A549 (cell line): ENCODE measurements at places on chromosomes 1 and 21.

DNA sequence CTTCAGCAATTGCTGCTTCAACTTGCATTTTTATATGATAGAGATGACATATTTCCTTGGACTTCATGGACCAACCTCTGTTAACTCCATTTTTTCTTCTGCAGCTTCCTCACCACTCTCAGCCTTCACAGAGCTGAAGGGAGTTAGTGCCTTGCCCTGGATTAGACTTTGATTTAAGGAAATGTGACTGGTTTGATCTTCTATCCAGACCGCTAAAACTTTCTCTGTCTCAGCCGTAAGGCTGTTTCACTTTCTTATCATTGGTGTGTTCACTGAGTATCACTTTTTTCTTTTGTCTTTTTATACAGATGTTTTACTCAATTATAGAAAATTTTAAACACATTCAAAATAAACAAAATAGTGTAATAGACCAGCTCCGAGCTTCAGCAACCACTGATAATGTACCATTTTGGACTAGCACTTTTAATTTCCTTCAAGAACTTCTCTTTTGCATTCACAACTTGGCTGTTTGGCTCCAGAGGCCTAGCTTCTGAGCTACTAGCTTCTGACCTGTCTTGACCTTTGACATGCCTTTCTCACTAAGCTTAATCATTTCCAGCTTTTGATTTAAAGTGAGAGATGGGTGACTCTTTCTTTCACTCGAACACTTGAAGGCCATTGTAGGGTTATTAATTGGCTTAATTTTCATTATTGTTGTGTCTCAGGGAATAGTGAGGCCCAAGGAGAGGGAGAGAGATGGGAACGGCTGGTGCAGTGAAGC lies 9.3 kb downstream of the NEK7 start:
- no peak for DNase-seq

DNA sequence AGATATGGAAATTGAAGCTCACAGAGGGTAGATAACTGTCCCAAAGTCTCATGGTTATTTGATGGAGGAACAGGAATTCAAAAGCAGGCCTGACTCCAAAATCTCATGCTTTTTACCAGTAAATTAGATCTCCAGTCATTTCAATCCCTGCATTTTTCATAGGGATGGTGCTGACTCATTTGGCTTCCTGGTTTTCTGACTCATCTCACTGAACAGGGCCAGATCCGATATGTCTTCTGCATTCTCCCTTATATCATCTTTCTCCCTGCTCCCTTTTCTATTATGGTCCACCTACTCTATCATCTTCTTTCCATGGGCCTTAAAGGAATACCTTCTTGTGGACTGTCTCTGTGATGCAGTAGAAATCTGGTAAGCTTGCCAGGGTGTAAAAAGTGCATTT lies 187.2 kb downstream of the FGGY start:
- DNase-seq = peak; percentile 29

DNA sequence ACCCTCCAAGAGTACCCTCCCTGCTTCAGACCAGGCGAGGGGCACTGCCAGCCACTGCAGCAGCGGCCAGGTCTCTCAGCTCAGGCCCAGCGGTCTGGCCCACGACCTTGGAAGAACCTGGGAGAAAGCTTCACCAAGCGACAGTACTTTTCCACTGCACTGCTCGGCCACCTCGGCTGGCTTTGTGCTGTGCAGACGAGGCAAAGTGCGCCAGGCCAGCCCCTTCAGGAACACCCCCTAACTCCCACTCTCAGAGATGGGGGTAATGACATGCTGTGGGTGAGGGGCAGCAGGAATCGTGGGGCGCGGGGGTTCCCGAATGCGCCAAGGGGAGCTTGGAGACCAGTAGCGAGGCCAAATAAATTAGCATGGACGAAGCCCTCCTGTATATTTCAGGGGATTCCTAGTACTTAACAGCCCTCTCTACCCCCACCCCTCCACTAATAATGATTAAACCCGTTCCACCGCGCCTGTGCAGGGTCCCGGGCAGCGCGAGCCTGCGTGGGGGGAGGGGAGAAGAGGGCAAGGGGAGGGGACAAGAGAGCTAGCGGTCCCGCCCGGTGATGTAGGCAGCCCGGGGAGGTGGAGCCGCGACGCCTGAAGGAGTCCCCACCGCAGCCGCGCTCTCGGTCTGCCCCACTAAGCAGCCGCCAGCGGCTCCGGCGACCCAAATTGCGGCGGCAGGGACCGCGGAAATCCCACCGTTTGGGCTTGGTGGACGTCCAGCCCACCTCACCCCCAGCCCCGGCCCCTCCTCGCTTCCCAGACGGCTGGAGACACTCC lies at the start of gene FAM43B:
Gene FAM43B (plus strand): TSS at position 629 of the 783 bp plus-strand sequence. CDS start 401 bp downstream, outside the sequence.
- peak; percentile 62 for DNase-seq

GRCh38 chr1:201791779-201792173 lies 37.2 kb upstream of the IPO9 start:
- DNase-seq = no peak

DNA sequence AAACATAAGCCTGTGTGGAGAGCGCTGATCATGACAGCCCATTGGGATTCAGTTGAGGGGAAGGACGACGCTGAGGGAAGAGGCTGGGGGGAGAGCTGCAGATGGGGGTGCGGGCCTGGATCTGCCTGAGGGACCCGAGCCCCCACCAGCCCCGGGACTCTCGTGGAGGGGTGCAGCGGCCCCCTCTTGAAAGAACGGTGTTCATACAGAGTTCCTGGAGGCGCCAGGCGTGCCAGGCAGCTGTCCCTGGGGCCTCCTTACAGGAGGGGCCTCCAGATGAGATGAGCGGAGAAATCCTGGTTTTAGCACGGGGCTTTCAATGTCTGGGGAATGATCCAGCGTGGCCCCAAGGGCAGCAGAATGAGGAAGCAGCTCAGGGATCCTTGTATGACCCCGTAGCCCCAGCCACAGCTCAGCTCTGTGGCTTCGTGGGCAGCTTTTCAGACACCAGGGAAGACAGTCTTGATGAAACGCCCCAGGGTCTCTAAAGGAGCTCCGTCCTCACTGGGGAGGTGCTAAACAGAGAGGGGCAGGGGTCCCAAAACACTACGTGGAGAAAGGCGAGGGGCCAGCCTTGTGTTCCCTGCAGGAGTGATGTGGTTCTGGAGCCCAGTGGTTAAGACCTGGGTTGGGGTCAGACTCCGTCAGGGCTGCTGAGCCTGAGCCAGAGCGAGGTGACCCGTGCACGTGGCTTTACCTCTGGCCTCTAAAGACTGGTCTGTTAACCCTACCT lies 7.2 kb upstream of the DSCAM start:
- DNase-seq = no peak
